ENCODE measurements at places on chromosomes 7 and 10.

- DNase-seq = no peak
Observed at GRCh38 chr10:106557053-106557452, 607.5 kb downstream of the SORCS1 start.

GRCh38 chr7:65438598-65438997, 64.9 kb downstream of the ZNF92 start:
- no peak for DNase-seq

GRCh38 chr10:112519133-112519761, 72.2 kb downstream of the VTI1A start:
- no peak for DNase-seq

- DNase-seq = no peak
Observed at GRCh38 chr10:10687751-10688150, 329.9 kb upstream of the CELF2 start.

GRCh38 chr10:132774181-132774901, 11.6 kb downstream of the NKX6-2 start:
- DNase-seq = no peak

DNA sequence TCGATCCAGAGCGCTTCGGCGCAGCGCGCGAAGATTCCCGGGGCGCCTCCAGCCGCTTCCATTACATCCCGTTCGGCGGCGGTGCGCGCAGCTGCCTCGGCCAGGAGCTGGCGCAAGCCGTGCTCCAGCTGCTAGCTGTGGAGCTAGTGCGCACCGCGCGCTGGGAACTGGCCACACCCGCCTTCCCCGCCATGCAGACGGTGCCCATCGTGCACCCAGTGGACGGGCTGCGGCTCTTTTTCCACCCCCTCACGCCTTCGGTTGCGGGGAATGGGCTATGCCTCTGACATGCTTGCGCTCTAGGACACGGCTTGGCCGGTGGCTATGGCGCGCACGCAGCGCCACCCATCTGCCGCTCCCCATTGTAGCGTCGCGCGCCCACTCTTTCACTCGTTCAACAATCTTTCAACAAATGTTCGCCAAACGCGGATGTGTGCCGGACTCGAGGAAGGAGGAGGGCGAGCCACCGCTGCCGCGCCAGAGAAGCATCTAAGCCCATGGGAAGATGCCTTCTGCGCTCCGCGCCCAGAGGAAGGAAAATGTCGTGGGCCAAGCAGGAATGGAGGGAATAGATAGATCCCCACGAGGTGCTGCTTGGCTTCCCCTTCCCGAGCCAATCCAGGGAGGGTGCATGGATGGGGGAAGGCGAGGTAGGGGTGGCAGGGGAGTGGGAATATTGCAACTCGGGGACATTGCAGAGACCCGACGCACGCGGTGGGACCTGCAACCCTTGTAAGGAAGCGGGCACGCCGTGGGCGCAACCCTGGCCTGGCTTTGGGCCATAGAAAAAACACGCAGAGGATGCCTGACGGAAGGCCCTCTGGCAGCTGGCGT, 5.1 kb upstream of the CYP26A1 start:
- DNase-seq = no peak

GRCh38 chr10:17113346-17113745, 16.3 kb downstream of the CUBN start:
- DNase-seq = no peak

GRCh38 chr10:4701016-4701415, 125.0 kb upstream of the AKR1E2 start:
- no peak for DNase-seq
